Left ventricle myocardium inferior (tissue), 1 donor: ENCODE measurements at places on chromosomes 4 and X. TPM values are rescaled to one million over a fixed set of nuclear protein-coding genes. Genes with fewer than 3 reads are reported as not detected.

Gene SLC34A2
- not detected for total RNA-seq

Gene MCF2
- 0.52 TPM for total RNA-seq

GRCh38 chrX:22559506-22559905 is 286.8 kb downstream of the CBLL2 start:
- H3K27ac ChIP-seq: no peak overlapping the region
- H3K27me3 ChIP-seq: no peaks in the 10 kb centered on the region
- no peaks in the 10 kb centered on the region for H3K4me1 ChIP-seq
- no peak overlapping the region for H3K4me3 ChIP-seq
- H3K36me3 ChIP-seq: no peaks in the 10 kb centered on the region

GRCh38 chrX:40912576-40912975 is 172.7 kb upstream of the USP9X start:
- H3K36me3 ChIP-seq: no peaks in the 10 kb centered on the region
- H3K27ac ChIP-seq: no peak overlapping the region
- no peaks in the 10 kb centered on the region for H3K27me3 ChIP-seq
- no peak overlapping the region for H3K4me3 ChIP-seq
- H3K4me1 ChIP-seq: no peaks in the 10 kb centered on the region

DNA sequence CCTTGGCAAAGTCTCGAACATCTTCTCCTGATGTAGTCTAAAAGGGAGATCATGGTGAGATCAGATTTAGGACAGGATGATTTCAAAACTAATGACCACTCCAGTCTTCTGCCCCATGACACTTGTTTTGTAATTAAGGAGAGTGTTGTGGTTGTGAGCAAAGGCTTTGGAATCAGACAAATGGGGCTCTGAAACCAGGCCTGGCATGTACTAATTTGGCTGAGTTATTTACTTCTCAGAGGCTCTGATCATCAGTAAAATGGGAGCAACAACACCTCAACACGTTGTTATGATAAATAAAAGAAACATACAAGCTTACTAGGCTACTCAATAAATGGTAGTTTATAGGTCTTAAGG is 106.9 kb upstream of the FTHL17 start:
- DNase-seq: no peak
- no peaks in the 10 kb centered on the region for H3K27me3 ChIP-seq
- H3K36me3 ChIP-seq: peaks cover 6% of the 10 kb centered on the region
- H3K4me1 ChIP-seq: peaks cover 11% of the 10 kb centered on the region

- DNase-seq: no peak
- no peak overlapping the region for H3K27ac ChIP-seq
- H3K4me1 ChIP-seq: no peaks in the 10 kb centered on the region
- H3K27me3 ChIP-seq: no peaks in the 10 kb centered on the region
- H3K36me3 ChIP-seq: no peaks in the 10 kb centered on the region
- H3K4me3 ChIP-seq: no peak overlapping the region
These were observed 17.8 kb downstream of the PDCL2 start for GRCh38 chr4:55574252-55574651.

DNA sequence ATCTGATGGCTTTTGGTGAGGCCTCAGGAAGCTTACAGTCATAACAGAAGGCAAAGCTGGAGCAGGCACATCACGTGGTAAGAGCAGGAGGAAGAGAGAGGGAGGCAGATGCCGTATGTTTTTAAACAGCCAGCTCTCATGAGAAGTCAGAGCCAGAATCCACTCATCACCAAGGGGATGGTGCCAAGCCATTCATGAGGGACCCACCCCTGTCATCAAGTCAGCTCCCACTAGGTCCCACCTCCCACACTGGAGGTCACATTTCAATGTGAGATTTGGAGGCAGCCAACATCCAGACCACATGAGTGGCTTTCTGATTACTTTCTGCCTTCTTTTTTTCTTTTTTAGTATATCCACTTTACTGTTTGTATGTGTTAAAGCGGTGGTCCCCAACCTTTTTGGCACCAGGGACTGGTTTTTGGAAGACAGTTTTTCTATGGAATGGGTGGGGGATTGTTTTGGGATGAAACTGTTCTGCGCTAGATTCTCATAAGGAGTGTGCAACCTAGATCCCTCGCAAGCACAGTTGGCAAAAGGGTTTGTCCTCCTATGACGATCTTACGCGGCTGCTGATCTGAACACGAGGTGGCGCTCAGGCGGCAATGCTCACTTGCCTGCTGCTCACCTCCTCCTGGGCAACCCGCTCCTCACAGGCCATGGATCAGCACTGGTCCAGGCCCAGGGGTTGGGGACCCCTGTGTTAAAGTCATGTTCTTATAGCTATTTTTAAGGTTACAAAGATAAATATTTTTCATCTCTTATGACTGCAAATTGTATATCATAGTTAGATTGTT is 61.7 kb downstream of the SLIT2 start:
- no peaks in the 10 kb centered on the region for H3K4me1 ChIP-seq
- no peaks in the 10 kb centered on the region for H3K36me3 ChIP-seq
- H3K27ac ChIP-seq: no peak overlapping the region
- H3K27me3 ChIP-seq: no peaks in the 10 kb centered on the region
- DNase-seq: no peak
